ENCODE measurements at places on chromosomes 4 and X.
A peak's percentile ranks its signal among the peaks of the same experiment; 100 is the strongest.

DNA sequence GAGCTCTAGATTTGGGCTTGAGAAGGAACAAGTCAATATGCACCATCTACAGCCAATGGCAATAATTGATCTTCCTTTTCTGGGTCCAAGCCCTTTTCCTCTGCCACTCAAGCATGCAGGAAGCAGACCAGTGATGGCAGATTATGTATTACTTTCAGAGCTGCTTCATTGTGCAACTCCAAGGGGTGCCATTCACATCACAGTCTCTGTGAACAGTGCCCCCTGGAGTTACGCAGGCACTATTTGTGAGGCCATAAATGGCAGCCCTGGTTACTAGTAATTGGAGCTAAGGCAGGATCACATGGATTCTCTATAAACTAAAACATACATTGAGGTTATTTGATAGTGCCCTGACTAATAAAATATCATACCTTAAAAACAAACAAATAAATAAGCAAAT, 313.4 kb upstream of the SLC7A11 start:
- no peak for DNase-seq

DNA sequence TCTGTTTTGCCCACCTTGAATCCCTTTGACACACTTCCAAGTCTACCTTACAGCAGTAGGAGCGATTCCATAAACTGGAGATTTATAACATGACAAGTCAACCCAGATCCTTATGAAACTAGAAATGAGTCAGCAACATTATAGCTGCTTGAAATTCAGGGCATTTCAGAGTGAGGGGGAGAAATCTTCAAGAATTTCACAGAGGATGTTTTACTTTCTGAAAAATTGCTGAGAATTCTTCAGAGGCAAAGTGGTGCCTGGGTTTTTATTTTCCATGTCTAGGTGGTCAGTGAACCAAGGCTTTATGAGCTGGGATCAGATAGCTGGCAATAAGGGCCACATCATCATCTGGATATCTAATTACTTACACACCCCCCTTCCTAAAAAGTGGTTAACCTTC, 119.8 kb downstream of the PPARGC1A start:
- DNase-seq: no peak

GRCh38 chrX:6021316-6022091, 207.2 kb downstream of the NLGN4X start:
- DNase-seq: no peak

GRCh38 chr4:1177274-1178141, 5.1 kb upstream of the SPON2 start:
- DNase-seq: no peak

GRCh38 chr4:163988865-163989264, 494.4 kb downstream of the TMA16 start:
- no peak for DNase-seq

GRCh38 chr4:127533028-127533700, 99.6 kb upstream of the INTU start:
- DNase-seq: no peak

GRCh38 chr4:39998659-39999345, 21.1 kb upstream of the PDS5A start:
- DNase-seq: no peak

DNA sequence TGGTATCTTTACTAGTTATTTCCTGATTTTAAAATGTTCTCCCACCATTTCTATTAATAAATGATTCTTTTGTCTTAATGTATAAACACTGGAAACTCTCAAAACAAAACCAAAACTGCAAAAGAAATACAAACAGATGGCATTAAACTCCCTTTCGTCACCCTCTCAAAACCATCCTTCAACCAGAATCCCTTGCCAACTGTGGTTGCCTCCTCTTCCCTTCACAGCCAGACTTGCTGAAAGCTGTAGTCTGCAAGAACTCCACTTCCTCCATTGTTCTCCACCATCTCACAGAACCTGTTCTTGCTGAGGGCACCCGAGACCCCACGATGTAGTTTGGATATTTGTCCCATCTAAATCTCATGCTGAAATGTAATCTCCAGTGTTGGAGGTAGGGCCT, 96.5 kb downstream of the WWC2 start:
- DNase-seq: no peak

DNA sequence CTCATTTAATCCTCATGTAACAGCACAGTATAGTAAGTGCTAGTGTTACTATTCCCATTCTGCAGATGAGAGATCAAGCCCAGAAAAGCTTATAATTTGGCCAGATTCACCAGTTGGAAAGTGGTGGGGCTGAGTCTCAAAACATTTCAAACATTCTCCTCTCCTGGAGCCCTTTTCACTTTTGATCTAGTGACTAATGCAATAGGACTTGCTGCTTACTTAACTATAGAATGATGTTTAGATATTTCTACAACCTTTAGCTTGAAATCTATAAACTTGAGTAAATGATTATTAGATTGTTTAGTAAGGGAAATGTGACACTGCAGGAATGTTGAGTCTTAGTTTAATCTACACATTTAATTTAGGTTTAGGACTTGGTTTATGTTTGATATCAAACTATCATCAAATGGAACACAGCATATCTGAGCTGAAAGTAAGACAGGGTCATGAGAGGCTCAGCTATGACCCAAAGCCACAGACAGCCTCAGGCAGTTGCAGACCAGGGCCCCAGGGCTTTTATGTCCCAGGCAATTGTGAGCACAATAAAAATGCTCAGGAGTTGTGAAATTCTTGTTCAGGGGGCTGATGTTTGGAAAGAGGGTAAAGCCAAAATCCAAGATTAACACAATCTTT, 199.5 kb upstream of the HS3ST1 start:
- DNase-seq: no peak

GRCh38 chr4:2939383-2940243, 23.6 kb downstream of the NOP14 start:
- DNase-seq: no peak

GRCh38 chr4:972651-973424, 531 bp downstream of the DGKQ start:
- DNase-seq: peak; percentile 20

- no peak for DNase-seq
Observed at GRCh38 chr4:46249106-46249505, 125.3 kb upstream of the GABRG1 start.

GRCh38 chrX:39161611-39162255, 360.5 kb downstream of the MID1IP1 start:
- DNase-seq: no peak

- no peak for DNase-seq
Observed at GRCh38 chrX:132411310-132411977, 77.4 kb downstream of the MBNL3 start.

GRCh38 chr4:106530821-106531220, 162.2 kb upstream of the GIMD1 start:
- DNase-seq: no peak

- no peak for DNase-seq
Observed at GRCh38 chr4:39021631-39022030, 10.6 kb downstream of the TMEM156 start.

DNA sequence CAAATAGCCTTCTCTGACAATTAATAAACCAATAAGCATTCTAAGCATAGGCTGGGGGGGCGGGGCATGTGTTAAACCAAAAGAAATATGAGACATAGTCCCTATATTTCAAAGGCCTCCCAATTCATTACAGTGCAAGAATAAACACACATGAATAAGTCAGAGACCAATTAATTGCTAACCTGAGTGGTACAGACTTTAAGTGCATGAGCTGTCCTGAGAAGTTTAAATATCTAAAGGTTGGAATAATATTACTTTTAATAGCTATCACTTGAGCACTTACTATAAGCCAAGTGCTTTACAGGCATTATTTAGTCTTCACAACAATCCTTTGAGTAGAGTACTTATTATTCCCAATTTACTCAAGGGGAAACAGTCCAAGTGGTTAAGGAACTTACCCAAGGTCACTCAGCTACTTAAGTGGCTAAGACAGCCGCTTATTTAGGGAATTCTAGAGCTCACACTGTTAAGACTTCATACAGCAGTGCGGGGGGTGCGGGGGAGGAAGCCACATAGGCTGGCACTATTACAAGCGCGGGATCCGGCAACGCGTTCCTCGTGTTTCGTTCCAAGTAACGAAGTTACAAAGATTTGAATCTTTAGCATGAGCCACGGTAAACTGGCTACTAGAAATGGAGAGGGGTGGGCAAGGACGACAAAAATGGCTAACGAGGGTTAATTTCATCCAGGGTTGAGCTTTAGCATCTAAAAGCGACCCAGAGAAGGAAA, 1.4 kb downstream of the THOC2 start:
- no peak for DNase-seq

GRCh38 chrX:110442635-110443034, 84.0 kb downstream of the RTL9 start:
- no peak for DNase-seq

GRCh38 chr4:7651461-7651921, 216.8 kb upstream of the PSAPL1 start:
- no peak for DNase-seq

DNA sequence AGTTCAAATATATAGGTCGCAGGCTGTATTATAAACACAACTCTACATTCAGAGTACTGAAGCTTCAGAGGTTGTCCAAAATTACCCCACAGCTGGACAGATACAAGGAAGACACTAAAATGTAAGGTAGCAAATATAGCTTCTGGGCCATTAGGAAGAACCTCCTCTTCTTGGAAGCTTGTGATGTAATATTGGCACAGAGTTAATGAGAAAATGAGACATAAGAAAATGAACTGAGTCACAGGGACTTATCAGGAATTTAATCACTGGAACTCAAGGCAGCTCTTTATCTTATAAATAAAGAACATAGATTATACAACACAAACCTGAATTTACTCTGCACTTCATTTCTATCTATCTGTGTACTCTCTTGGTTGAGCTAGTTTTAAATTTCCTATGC, 344.7 kb downstream of the PCDH10 start:
- DNase-seq: no peak

DNA sequence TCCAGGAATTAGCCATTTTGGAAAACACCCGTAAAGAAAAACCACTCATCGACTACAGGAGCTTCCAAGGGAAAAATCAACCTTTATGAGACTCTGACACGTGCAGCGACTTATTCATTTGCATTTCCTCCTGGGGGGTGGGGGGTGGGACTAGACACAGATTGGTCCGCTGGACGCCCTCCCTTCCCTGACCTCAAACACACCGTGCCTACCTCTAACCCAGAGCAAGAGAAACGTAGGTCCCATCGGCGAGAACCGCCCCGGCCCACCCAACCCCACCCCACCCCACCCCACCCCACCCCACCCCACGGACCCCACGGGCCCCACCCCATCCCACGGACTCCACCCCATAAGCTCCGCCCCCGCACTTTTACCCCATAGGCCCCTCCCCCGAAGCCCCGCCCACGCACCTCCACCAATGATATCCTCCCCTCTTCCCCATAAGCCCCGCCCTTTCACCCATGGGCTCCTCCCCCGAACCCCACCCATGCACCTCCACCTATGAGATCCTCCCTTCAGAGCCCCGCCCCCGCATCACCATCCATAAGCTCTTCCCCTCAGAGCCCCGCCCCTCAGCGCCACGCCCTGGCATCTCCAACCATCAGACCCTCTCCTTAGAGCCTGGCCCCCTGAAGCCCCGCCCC, 1.1 kb downstream of the GTPBP6 start:
- DNase-seq: no peak

GRCh38 chr4:17142232-17142711, 243.8 kb upstream of the LDB2 start:
- DNase-seq: no peak

- no peak for DNase-seq
Observed at GRCh38 chrX:119393144-119393543, 6.0 kb upstream of the SLC25A43 start.

DNA sequence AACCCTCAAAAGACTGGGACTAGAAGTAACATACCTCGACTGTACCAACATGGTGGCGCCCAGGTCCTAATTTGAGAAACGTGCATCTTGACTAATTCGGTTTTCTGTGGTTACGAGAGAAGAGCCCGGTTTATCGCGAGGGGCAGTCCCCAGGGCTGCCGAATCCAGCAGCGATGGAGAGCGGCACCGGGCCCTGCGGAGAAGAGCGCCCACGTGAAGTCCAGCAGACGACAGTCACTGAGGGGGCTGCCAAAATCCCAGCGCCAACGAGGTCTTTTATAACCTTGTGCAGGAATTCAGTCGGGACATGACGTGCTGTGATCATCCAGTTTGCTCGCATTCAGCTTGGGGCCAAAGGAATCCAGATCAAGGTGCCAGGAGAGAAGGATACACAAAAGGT, 187.5 kb upstream of the SLITRK2 start:
- DNase-seq: no peak

DNA sequence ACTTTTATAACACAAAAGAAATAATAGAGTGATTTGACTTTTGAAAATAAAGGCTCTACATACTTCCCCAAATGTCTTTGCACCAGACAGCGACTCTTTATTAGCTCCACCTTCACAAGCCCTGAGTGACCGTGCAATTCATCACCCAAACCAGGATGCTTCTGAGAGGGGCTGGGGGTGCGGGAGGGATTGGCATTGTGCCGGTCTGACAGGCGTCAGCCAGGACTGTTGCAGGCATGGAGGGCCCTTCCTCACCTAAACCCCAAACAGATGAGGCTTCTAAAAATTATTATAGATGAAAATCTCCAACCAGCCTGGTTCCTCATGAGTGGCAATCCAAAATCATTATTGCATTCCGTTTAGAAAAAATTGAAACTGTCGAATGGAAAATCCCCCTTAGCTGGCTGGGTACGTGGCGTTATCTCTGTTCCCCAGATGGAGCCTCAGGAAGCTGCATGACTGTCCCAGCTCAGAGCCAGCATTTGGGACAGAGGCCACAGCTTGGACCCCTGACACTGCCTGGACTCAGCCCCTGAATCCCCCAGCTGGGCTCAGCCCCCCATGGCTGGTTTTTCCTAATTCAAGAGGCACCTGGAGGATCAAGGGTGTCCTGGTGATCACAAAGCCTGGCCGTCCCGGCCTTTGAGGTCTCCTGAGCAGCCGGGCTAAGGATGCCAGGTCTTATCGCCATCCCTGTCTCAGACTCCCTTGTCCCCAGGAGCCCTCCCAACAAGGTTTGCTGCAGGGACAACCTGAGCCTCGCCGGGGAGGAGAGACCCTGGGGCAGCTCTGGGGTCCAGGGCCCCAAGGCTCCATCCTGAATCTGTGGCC, 60.4 kb downstream of the SORCS2 start:
- DNase-seq: no peak

DNA sequence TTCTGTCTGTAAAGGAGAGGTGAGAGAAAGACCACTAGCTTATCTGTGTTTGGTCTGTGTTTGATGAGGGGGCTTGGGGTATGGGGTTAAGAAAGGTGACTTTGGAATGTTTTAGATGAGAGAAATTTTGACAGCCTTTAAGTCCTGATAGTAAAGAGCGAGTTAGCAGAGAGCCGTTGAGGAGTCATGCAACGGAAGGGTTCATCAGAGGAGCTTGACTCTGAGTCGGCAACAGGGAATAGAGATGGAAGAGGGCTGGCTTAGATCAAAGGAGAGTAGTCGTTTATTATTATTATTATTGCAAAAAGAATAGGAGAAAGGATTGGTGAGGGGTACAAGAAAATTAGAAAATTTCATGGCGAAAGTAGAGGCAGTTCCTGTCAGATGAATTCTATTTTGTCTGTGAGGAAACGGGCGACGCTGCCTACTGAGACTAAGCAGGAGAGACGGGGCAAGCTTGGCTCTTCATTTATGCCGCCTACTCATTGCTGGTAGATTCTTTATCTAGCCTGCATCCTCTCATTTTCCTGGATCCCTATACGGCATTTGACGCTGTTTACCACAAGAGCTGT, 473 bp upstream of the VAMP7 start:
- no peak for DNase-seq

- no peak for DNase-seq
Observed at GRCh38 chr4:8008391-8008790, 68.7 kb upstream of the AFAP1 start.

Measured in stimulated activated CD4-positive, alpha-beta T cell treated with anti-CD3 and anti-CD28 coated beads, Interleukin-1b, Interleukin-23, amount 100 ng/mL, for 1 hour (primary cell).